SJSA1 (cell line): ENCODE measurements at places on chromosomes 16 and 17.

DNA sequence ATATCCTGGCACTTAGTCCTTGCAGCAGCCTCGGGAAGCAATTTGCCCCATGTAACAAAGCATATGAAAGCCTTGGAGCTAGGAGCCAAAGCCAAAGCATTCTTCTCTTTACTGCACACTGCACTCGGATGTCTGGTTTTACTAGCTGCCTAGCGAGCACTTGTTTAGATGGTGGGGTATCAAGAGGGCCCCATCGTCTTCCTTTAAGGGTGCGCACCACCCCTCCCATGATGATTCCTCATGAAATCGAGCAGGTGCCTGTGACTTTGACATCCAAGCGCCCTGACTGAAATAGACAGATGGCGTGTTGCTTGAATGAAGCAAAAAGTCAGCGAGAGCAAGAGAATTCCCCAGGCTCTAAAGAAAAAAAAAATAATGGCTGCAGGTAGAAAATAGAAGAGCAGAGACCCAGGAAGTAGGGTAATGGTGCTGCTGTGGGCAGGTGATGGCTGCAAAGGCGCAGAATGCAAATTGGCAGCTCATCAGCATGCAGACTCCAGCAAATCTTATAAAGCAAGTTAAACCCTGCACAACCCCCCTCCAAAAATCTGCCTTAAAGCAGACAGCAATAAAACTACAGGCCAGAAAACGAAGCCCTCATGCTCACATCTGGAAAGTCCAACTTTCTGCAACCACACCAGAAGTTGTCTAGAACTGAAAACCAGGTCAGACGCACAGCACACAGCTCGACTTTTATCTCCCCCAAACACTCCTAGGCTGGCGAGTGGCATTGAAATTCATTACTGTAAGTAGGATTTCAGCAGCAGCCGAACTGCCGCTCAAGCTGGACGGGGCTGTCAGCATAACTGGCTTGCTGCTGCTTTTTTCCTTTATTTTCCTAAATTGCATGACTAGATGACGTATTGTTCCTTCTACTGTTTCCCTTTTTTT is 384.3 kb downstream of the RBFOX1 start:
- DNase-seq, result no peak

DNA sequence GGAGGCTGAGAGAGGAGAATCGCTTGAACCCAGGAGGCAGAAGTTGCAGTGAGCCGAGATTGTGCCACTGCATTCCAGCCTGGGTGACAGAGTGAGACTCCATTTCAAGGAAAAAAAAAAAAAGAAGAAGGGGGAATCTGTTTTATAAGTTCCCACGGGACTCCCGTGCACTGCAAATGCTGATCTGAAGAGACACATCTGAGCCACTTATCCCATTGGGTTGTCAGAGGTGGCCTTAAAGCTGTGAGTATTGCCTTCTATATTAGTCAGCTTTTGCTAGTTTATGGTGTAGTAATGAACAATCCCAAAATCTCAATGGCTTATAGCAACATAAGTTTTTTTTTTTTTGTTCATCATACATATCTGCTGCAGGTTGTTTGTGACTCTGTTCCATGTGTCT is 82.8 kb downstream of the MRM1 start:
- DNase-seq, result no peak

DNA sequence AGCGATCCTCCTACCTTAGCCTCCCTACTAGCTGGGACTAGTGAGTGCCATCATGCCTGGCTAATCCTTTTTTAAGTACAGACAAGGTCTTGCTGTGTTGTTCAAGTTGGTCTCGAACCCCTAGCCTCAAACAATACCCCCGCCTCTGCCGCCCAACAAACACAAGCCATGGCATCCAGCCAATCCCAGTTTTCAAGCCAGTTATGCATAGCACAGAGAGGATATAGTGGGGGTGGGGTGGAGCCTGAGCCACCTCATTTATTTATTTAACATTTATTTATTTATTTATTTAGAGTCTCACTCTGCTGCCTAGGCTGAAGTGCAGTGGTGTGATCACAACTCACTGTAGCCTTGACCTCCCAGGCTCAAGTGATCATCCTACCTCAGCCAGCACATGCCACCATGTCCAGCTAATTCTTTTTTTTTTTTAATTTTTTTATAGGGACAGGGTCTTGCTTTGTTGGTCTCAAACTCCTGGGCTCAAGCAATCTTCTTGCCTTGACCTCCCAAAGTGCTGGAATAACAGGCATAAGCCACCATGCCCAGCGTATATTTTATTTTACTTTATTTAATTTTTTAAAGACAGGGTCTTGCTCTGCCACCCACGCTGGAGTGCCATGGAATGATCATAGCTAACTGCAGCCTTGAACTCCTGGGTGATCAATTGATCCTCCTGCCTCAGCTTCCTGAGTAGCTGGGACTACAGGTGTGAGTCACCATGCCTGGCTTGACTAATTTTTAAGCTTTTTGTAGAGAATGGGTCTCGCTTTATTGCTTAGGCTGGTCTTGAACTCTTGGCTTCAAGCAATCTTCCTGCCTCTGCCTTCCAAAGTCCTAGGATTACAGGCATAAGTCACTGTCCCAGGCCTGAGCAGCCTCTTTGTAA is 26.2 kb upstream of the KLHL11 start:
- DNase-seq, result peak; percentile 22

DNA sequence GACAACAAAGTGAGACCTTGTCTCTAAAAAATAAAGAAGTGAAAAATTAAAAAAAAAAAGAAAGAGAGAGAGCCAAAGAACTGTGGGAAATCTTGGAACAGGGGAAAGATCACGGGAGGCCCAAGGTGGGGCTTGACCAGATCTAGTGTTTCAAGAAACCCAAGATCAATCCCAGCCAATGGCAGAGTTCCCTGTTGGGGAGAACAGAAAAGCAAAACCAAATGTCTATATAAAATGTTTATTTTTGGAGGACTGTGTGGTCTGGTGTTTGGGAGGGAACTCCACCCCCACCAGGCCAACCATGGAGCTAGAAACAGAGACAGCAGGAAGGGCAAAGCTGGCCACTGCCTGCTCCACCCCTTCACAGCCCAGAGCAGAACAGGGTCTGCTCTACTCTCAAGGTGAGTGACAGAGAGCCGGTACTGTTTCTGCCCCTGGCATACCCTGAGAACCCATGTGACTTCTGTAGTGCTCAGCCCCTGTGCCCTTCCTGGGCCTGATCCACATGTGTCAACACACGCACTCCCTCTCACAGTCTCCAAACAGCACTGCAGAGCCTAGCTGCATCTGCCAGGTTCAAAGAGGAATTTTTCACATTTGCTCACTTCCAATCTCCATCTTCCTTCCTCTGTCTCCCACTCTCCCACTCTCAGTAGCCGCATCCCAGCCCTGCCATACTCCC is 3.7 kb downstream of the TMEM101 start:
- peak; percentile 89 for DNase-seq
